ENCODE measurements at places on chromosomes 7 and 10. TPM values are rescaled to one million over a fixed set of nuclear protein-coding genes. Genes with fewer than 3 reads are reported as not detected.
A peak's percentile ranks its signal among the peaks of the same experiment; 100 is the strongest.

PRTFDC1 gene
- total RNA-seq: 0.23 TPM

LRRD1 gene
- total RNA-seq: not detected

LAMB4 gene
- not detected for total RNA-seq

RBP3 gene
- not detected for total RNA-seq

ANLN gene
- total RNA-seq: 0.23 TPM

DNA sequence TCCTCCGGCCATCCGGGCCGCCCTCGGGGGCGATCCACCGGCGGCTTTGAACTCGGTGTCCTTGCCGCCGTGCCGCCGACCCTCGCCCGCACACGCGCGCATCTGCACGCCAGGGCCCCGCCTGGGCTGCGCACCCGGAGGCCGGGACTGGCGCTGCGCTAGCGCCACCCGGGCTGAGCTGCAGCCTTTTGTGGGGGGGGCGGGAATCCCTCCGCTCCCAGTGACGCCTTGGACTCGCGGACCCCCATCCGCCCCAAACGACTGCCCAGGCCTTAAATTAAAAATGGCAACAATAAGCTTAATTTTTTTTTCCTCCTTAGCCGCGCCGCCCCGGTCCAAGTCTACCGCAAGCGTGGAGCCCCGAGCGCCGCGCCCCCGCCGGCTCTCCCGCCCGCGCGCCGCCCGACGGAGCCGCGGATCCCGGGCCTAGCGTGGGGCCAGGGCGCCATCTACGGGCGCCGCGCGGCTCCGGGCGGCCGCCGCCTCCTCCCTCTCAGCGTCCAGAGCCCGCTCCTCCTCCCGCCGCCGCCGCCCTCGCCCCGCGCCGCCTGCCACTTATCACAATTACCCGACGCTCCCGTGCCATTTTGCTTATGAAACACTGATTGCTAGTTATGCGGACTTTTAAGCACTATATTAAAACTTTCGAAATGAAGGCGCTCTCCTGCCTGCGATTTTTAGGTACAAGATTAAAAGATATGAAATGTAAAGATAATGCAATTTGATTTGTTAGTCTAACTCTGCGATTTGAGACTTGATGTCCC, 7.5 kb upstream of the EBF3 start:
- no peak for DNase-seq
- no peaks in the 10 kb centered on the region for H3K4me1 ChIP-seq
- H3K27ac ChIP-seq: no peak overlapping the region
- H3K36me3 ChIP-seq: no peaks in the 10 kb centered on the region
- H3K4me3 ChIP-seq: no peak overlapping the region

DNA sequence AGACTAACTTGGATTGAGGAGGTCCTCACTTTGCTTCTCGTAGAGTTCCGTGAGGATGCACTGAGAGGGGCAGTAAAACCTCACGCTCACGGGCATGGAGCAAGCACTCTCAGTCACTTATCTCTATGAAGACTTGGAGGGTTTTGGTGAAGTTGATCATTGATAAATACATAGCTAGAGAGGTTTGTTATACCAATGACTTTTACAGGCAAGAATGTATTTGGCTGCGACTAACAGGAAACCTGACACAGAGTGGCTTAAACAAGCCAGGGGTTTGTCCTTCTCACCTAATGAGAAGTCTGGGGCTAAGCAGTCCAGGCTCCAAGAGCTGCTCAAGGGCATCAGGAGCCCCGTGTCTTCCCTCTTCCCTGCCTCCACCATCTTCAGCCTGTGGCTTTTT, 6.1 kb downstream of the BICC1 start:
- no peak for DNase-seq
- H3K27me3 ChIP-seq: no peaks in the 10 kb centered on the region
- no peaks in the 10 kb centered on the region for H3K4me1 ChIP-seq
- H3K4me3 ChIP-seq: no peak overlapping the region
- H3K36me3 ChIP-seq: no peaks in the 10 kb centered on the region

DNA sequence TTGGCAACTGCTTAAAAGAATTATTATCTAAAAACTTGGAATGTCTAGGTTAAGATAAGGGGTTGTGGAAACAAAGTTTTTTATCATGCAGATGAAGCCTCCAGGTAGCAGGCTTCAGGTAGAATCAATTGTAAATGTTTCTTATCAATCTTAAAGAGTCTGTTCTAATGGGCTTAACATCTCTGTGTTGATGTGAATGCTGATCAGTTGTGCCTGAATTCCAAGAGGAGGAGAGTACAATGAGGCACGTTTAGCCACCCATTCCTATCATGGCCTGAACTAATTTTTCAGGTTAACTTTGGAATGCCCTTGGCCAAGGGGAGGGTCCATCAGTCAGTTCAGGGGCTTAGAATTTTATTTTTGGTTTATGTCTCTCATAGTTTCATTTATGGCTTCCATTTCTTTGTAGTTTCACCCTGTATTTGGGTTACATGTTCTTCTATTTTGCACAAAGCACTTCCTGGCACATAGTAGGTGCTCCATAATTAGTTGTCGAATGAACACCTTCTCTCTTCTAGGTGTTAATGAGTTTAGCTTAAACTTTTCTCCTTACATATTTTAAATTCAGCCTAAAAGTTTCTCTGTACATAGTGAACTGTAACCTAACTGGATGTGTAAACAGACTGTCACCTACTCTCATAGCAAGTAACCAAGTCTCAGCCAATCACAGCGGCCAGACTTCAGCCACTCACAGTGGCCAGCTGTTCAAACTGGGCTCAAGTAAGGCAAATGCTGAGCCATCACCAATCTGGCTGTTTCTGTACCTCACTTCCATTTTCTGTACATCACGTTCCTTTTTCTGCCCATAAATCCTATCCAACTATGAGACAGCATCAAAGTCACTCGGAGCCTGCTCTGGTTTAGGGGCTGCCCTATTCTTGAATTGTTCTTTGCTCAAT, 34.7 kb downstream of the ALOX5 start:
- no peaks in the 10 kb centered on the region for H3K36me3 ChIP-seq
- H3K27ac ChIP-seq: no peak overlapping the region
- H3K4me3 ChIP-seq: no peak overlapping the region
- DNase-seq: no peak
- no peaks in the 10 kb centered on the region for H3K4me1 ChIP-seq

DNA sequence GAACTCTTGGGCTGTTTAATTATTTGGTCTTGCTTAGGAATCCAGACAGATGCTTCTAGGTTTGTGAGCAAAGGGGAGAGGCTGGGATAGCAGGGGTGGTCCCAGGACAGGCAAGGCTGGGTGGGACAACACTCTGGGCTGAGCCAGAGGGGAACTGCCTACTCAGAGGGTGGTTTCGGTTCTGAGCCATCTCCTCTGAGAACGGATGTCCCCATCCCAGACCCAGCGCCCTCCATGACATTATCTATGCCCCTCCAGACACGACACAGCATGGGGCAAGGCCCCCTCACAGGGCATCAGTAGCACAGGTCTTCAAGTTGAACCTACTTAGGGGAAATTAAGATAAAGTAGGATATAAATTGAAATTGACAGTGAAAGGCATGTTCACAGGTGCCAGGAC, 7.1 kb downstream of the ASB10 start:
- H3K36me3 ChIP-seq: no peaks in the 10 kb centered on the region
- no peak overlapping the region for H3K27ac ChIP-seq
- no peaks in the 10 kb centered on the region for H3K27me3 ChIP-seq
- H3K4me3 ChIP-seq: no peak overlapping the region

DNA sequence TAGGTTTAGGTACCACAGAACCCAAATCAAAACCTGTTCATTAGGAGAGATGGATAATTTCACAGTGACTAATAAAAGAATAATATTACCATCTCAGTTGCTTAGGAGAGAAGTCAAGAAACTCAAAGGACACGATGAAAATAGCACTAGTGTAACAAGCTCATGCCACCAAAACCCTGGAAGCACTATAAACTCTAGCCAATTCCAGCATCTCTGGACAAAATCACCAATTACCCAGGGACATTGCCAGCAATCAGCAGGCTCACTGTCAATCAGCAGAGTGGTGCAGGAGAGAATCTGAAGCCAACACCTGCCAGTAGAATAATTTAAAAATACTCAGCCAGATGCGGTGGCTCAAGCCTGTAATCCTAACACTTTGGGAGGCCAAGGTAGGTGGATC, 88.9 kb downstream of the ARMH3 start:
- peaks cover 10% of the 10 kb centered on the region for H3K4me1 ChIP-seq
- DNase-seq: no peak
- peaks cover 10% of the 10 kb centered on the region for H3K36me3 ChIP-seq
- no peaks in the 10 kb centered on the region for H3K27me3 ChIP-seq
- H3K4me3 ChIP-seq: no peak overlapping the region

- DNase-seq: no peak
- H3K4me1 ChIP-seq: no peaks in the 10 kb centered on the region
- no peaks in the 10 kb centered on the region for H3K36me3 ChIP-seq
- no peak overlapping the region for H3K27ac ChIP-seq
- H3K27me3 ChIP-seq: no peaks in the 10 kb centered on the region
- H3K4me3 ChIP-seq: no peak overlapping the region
Observed at GRCh38 chr10:78821052-78821451, 247.7 kb upstream of the ZMIZ1 start.

DNA sequence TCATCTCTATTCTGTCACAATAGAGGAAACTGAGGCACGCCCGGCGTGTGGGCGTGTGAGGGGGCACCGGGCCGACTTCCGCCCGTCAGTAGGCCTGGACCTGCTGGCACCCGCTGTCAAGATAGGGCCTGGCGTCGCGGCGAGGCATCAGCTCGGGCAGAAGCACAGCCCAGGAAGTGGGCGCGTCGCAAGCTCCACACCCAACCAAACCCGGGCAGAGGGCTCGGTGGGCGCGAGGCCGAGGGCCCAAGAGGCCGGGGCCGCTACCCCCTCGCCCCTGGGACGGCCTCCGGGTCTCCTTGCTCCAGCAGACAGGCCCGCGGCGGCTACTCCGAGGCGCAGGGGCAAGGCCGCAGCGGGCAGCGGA, 91.2 kb downstream of the SPAG6 start:
- H3K36me3 ChIP-seq: no peaks in the 10 kb centered on the region
- no peak for DNase-seq
- peak overlapping the region; percentile 87 for H3K4me3 ChIP-seq
- peak overlapping the region; percentile 90 for H3K27ac ChIP-seq
- peaks cover 15% of the 10 kb centered on the region for H3K4me1 ChIP-seq

- no peaks in the 10 kb centered on the region for H3K27me3 ChIP-seq
- no peak overlapping the region for H3K4me3 ChIP-seq
- H3K27ac ChIP-seq: no peak overlapping the region
- DNase-seq: no peak
- H3K4me1 ChIP-seq: no peaks in the 10 kb centered on the region
- peaks cover 31% of the 10 kb centered on the region for H3K36me3 ChIP-seq
Observed at GRCh38 chr7:98194672-98195457, 16.4 kb upstream of the BHLHA15 start.

DNA sequence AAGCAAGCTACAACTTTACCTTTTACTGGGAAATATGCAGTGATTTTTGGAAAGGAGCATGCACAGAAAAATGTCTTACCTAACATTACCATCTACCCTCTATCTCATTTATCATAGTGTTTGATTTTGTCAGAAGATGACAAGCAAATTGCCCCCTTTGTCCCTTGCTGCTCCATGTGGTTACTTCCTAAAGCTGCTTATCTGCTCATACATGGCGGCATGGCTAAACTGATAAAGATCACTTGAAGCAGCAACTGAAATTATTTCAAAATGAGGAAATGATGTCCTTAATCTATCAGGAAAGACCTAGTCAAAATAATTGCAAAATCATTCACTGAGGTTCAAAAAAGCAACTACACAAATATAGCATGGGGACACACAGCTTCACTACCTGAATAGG, 1198.5 kb upstream of the SORCS1 start:
- H3K27me3 ChIP-seq: no peaks in the 10 kb centered on the region
- H3K4me3 ChIP-seq: no peak overlapping the region
- no peak for DNase-seq
- no peak overlapping the region for H3K27ac ChIP-seq
- no peaks in the 10 kb centered on the region for H3K4me1 ChIP-seq

GRCh38 chr7:64312826-64313225, 935 bp upstream of the ZNF736 start:
- no peak overlapping the region for H3K4me3 ChIP-seq
- no peak for DNase-seq
- H3K36me3 ChIP-seq: no peaks in the 10 kb centered on the region

DNA sequence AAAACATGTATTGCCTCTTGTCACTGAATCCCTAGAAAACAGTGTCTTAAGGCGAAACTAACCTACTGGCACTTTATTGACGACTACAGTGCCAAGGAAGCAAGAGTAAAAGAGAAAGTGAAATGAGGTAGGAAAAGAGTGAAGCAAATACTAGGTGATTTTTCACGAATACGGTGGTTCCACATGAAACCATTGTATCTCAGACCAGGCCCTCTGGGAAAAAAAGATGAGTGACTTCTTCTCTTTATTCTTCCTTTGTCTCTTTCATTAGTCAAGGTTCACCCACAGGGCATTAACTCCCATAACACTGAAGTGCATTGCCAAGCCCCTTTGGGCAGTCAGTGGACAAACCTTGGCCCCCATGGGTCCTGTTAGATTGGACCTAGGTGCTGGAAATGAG, 16.2 kb upstream of the MACC1 start:
- no peaks in the 10 kb centered on the region for H3K27me3 ChIP-seq
- no peaks in the 10 kb centered on the region for H3K4me1 ChIP-seq
- H3K36me3 ChIP-seq: no peaks in the 10 kb centered on the region
- H3K4me3 ChIP-seq: no peak overlapping the region
- H3K27ac ChIP-seq: no peak overlapping the region
- no peak for DNase-seq

DNA sequence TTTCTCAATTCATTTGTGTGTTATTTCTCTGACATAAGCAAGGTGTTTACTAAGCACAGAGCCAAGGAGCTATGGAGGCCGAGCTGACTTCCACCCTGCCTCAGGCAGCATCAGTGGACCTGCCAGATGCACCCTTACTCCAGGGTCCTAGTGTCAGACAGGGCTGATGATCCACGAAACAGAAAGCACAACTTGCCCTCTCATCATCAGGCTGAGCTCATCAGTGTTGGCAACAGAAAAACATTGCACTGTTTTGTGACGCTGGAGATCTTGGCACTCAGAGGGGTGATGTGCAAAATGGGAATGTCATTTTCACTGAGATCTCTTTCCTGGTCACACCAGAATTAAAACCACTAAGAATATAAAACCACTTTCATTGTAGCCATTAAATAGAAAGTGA, 201.8 kb downstream of the GLI3 start:
- H3K4me1 ChIP-seq: no peaks in the 10 kb centered on the region
- no peak overlapping the region for H3K4me3 ChIP-seq
- no peak overlapping the region for H3K27ac ChIP-seq
- H3K27me3 ChIP-seq: no peaks in the 10 kb centered on the region
- DNase-seq: no peak

DNA sequence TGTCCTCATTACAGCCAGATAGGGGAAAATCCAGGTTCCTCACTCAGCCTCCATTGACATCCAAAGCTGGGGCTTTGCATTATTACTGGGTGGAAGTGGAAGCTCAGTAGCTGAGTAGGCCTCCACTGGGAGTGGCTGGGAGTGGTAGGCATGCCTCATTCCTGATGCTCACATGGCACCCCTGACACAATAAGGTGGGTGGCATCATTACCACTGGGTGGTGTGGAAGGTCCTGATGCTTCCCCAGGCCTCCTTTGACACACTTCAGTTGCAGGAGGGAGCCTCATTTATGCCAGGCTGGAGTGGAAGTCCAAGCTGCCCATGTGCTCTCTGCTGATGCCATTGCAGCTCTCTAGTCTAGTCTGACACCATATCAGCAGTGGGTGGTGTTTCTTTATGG, 48.2 kb upstream of the GPR141 start:
- no peak overlapping the region for H3K4me3 ChIP-seq
- H3K36me3 ChIP-seq: no peaks in the 10 kb centered on the region
- no peaks in the 10 kb centered on the region for H3K4me1 ChIP-seq
- DNase-seq: no peak

All from CD4-positive, alpha-beta memory T cell (primary cell).